Amniotic epithelial cell (primary cell): ENCODE measurements at places on chromosomes 6 and 20.

DNA sequence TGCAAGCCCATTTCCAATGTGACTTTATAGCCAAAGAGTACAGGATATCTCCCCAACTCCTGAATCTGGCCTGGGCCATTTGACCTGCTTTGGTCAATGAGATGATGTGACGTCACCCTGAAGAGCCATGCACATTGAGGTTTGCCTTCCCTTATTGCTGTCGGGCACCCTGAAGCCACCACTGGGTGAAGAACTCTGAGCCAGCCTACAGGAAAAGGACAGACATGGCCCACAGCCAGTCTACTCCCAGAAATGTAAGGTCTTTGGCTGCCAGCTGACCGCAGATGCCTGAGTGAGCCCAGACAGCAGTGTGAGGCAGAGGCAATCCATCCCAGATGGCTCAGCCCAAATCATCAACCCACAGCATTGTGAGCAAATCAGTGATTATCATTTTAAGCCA lies 3.7 kb upstream of the SYNDIG1 start:
- DNase-seq, result peak; percentile 3

DNA sequence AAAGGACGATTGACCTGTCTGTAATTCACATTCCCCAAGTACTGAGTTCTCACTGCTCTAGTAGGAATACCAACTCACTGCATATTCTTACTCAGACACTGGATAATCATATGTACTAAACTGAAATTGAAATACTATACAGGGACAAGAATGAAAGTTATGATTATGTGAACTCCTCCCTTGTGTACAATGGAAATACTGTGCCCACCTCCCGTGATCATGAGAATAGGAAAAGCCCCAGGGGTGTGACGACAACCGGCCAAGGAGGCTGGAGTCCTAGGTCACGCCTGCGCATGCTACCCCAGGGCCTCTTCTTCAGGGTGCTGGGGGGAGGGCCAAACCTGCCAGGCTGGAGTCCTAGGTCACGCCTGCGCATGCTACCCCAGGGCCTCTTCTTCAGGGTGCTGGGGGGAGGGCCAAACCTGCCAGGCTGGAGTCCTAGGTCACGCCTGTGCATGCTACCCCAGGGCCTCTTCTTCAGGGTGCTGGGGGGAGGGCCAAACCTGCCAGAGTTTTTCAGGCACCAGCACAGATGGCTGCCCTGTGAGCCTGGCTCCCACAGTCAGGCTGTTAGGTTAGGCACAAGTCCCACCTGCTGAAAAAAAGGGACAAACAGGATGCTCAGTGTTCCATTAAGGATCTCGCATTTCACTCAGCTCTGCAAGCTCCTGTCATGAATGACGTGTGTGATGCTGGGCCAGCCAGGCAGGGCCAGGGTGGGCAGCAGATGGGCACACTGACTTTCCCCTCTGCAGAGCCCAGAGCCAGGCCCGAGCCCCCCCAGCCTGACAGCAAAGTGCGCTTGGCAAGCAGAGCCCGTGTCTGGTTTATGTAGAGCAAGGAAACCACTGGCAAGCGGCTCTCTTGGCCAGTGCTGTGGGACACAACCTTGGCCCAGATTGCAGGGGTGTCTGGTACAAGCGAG lies 107.7 kb downstream of the FOXF2 start:
- DNase-seq, result no peak

- DNase-seq, result peak; percentile 39
Observed at GRCh38 chr6:74091136-74091793, 395.3 kb downstream of the CD109 start.

DNA sequence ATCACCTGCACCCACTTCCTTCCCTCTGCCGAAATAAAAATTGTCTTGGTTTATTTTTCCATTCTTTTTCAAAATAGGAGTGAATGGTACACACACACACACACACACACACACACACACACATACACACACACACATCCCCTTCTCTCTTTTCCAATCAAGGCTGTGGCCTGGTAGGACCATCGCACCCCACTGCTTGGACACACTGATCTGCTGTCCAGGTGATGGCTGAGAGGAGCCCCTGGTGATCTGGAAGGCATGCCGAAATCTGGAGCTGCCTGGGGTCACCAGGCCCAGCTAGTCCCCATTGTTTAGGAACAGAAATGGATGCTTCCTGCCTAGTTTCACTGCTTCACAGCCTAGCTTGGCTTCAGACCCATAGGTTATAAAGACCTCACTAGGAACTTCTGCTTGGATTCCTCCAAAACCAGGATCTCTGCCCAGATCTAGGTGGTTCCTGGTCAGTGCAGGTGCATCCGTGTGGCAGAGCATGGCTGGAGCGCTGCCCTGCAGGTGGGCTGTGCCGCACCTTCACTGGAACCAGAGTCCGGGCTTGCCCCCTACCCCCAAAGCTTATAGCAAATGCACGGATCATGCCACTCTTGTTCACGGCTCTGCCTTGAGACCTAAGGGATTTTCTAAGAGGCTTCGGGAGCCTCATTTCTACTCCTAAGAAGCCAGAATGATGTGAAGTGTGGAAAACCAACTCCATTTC lies 42.9 kb upstream of the DACT2 start:
- DNase-seq, result no peak

GRCh38 chr6:117817499-117817898 lies 89.6 kb upstream of the SLC35F1 start:
- DNase-seq, result no peak

DNA sequence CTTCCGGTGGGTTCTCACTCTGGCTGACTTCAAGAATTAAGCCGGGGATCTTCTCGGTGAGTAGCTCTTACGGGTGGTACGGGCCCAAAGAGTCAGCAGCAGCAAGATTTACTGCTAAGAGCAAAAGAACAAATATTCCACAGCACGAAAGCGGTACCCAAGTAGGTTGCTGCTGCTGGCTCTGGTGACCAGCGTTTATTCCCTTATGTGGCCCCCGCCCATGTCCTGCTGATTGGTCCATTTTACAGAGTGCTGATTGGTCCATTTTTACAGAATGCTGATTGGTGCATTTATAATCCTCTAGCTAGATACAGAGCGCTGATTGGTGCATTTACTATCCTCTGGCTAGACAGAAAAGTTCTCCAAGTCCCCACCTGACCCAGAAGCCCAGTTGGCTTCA lies 44.3 kb downstream of the FAM50B start:
- DNase-seq, result no peak

DNA sequence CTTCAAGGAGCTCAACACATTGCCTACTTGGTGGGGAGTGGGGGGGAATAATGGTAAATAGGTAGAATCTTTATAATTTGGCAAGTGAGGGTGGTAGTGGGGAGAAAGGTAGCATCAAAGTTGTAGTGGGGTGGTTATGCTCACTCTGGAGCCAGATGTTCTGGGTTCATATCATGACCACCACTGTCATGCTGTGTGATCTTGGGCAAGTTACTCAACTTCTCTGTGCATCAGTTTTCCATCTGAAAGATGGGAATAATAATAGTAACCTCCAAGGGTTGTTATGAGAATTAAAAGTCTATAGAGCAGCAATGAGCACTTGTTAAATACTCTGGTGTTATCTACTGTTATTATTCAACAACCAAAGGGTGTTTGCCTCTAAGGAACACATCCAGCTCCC lies 22.0 kb upstream of the PREX1 start:
- DNase-seq, result no peak

DNA sequence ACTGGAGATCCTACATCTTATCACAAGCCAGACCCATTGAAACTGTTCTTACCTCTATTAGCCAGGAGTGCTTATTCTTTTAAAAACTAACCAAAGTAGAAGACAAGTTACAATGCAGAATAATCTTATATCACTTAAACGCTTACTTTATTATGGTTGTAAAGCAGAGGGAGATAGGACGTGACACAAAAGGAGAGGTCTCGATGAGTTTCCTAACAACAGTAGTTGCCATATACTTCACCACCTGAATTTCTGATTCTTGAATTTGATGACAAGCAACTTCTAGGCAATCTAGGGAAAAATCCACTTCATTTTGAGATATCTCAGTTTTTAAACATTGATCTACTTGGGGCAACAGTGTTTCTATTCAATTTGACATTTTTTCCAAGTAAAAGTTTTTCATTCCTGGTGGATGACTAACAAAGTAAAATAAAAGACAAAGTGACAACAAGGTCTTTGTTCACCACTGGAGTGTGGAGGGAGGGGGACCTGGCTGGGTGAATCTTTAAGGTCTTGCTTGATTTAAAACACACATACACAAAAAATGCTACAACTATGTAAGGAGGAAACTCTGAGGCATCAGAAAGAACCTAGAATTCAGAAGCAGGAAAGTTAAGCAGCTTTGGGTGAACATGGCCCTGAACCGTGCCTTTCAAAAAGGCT lies 110.9 kb downstream of the SMLR1 start:
- DNase-seq, result no peak

DNA sequence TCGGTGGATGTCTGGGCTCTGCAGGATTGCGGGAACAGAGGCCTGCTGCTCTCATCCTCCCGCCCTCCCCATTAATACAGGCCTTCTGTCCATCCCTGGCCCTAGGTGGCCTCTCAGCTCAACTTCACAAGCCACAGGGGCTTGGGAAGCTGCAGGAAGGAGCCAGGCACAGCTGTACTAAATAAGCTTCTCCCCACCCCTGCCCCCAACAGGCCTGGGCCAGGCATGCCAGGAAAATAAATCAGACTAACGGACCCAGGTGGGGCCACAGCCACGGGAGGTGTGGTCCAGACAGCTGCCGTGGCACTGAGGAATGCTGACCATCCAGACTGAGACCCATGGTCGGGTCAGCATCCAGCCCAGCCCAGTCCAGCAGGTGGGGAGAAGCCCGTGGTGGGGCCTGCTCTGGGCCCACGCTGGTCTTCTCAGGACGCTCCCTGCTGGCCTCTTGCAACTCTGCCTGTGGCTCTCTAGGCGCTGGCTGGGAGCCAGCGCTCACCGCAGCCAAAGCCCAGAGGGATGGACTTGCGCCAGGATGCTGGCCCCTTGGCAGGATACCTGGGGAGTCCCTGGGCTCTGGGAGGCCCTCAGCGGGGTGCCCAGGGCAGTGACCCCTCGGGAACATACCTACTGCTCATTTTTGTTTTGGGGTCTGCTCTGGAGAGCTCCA lies 8.6 kb upstream of the YTHDF1 start:
- DNase-seq, result peak; percentile 60
